ENCODE measurements at places on chromosomes 1 and 21.

GRCh38 chr21:15063814-15064575, 805 bp downstream of the NRIP1 start:
- peak; percentile 70 for DNase-seq

DNA sequence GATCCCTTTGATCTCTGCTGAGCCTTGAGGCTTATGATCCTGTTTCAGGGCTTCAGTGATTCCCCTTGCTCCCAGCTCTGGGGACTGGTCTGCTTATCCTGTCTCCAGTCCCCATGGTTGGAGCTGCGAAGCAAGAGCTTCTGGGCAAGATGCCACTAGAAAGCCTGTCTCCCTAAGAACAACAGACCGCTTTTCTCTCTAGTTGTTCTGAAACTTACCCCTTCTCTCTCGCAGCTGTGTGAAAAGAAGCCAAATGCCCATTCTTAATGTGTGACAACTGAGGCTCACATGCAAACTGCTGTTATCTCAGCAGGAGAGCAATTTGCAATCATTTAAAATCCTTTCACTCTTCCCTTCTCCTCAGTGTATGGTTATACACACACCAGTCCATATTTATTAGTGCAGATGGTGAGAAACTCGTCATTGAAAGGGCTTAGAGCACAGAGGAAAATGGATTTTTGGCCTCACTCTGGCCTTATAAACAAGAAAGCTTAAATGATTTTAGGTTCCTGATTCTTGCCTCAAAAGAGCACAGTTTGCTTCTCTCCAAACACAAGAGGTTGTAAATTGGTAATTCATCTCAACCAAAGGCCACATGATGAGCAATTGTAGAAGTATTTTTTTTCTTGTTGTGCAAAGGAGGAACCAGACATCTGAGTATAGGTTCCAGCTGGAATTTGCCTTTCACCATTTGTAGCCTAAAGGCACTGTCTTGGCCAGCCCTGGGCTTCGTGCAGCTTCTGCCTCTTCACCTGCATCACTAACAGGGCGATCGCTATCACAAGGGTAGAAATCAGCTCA, 179.2 kb upstream of the LMO4 start:
- peak; percentile 65 for DNase-seq

- DNase-seq: no peak
Observed at GRCh38 chr1:186834399-186834958, 5.7 kb downstream of the PLA2G4A start.

- DNase-seq: no peak
Observed at GRCh38 chr1:178573330-178573729, 60.4 kb downstream of the TEX35 start.

DNA sequence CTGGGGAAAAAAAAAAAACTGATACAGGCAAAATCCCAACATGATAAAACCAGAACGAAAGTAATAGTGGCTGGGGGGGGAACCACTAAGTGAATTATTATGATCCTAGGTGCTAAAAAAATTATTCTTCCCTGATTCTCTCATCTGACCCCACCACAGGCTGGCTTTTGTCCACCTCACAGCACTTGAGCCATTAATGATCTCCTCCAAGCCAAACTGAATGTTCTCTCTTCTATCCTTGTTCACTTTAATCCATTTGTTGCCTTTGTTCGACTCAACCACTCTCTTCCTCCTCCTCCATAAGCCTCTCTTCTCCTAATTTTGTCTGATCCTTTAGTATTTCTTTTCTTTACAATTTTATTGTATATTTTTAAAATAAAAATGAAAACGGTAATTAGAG, 16.0 kb upstream of the SMYD2 start:
- DNase-seq: no peak

- no peak for DNase-seq
Observed at GRCh38 chr1:23590058-23590783, 30.9 kb upstream of the ID3 start.

DNA sequence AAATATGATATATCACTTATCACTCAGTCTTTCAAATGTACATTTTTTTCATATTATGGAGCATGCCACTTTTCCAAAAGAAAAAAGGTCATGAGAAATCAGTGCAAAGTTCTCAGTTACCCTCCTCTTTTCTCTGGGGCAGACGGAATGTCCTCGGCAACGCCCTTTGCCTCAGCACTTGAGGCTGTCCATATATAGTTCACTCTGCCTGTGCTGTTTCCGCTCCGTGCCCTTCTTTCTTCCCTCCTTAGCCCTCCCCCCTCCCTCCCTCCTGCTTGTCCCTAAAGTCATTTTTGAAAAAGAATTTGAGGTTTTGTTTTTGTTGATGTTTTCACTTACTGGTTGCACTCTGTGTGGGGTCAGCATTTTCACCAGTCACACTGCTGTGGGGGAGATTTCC, 5.4 kb downstream of the BARHL2 start:
- no peak for DNase-seq

DNA sequence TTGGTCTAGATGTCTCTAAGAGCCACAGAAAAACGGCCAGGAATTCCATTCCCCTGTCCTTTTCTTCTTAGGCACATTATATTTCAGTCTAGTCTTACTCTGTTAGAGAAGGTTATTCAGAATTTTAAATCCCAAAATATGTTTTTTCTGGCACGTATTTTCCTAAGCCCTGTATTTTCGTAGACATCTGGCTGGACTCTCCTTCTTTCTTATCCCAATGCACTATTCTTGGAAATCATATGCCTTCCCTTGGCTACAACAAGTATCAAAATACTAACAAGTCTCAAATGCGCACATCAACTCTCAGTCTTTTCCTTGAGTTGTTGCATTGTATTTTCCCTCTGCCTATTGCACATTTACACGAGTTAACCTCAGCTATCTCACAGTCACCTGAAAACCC, 96.2 kb downstream of the DPYD start:
- peak; percentile 93 for DNase-seq

DNA sequence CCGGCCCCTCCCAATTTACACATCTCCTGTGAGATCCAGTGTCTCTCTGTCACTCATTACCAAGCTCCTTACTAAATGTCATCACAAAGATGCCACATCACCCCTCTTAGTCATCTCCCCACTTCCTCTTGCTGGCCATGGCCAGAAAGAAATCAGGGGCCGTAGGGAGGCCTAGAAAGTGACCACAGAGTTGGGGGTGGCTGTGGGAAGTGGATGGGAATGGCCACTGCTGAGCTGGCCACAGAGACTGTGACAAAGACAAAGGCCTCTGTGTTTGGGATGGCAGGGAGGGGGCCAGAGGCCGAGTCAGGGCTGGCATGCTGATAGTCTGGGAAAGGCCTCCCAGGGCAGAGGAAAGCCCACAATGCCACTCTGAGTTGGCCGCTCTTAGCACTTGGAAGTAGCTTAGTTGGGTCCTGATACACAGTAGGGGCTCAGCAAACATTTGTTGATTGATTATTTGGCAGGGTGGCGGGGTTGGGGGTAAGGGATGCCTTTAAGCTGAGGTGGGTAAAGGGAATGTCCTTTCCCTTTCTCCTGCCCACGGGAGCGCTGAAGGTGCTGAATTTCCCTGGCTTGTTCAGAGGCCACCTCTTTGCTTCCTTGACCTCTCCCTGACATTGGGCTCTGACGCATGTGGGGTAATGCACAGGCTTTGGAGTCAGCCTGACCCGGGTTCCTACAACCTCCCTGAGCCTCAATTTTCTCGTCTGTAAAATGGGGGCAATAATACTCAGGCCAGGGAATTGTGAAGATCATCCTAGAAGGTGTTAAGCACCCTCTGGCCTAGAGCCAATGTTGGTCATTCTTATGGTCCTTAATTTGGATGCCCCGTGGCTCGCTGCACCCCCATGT, 13.2 kb downstream of the NAV1 start:
- DNase-seq: no peak

GRCh38 chr1:40877698-40878097, 15.5 kb upstream of the CITED4 start:
- DNase-seq: peak; percentile 66

DNA sequence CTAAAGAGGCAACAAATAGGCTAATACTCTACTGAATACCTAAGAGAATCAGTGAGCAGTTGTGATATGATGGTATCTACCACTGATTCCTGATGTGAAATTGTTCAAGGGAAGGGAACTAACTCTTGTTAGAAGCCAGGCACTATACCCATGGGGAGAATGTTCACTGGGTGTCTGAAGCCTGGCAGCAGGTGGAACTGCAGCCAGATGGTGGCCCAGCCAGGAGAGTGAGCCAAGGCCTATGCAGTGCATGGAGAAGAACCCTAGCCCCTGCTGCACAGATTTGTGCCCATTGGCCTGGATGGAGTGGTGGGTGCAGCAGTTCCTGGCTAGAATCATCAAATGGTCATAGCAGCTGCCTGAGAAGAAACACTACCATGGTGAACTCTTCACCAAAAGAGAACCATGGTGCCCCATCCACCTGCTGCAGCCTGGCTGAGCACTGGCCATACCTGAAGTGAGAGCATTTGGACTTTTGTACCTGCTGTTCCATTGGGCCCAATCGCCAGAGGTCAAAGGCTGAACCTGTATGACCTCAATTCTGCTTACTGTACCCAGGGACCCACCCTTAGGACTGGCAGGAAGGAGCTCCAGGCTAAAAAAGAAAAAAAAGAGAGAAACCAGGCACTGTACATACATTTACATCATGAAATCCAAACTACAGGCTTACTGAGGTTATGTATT, 118.8 kb upstream of the IVNS1ABP start:
- no peak for DNase-seq

DNA sequence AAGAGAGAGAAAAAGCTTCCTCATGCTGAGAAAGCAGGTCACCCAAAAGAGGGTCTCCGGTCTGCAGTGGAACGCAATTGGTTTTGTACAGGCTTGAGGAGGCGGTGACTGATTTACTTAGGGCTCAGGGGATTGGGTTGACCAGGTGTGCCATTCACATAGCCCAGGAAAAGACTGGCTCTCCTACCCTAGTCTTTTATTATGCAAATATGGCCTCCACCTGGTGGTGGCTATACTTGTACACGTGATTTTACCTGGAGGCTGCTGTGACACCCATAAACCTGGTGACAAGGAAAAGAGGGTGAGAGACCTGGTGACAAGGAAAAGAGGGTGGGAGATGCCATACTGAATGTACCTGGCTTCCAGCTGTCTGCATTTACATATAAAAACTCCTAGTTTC, 49.9 kb downstream of the DNTTIP2 start:
- DNase-seq: no peak

GRCh38 chr1:115564201-115564600, 77.6 kb upstream of the VANGL1 start:
- no peak for DNase-seq

DNA sequence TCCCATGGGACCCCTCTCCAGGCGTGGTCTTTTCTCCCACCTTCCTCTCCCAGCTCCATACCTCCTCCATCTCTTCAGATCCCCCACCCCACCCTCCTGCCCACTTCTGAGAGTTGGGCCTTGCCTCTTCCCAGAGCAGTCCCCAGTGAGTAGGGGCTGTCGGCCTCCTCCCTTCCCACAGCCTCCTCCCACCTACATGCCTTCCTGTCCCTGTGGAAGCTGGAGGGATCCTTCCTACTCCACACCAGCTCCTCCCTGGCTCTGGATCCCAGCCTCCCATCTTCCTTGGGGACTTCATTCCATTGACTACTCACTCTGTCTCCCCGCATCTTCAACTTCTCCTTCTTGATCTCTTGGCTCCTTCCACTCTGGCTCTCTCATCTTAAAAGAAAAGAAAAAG, 24.9 kb downstream of the KCNQ4 start:
- DNase-seq: no peak

- DNase-seq: no peak
Observed at GRCh38 chr1:180235077-180235501, 5.0 kb downstream of the LHX4 start.

DNA sequence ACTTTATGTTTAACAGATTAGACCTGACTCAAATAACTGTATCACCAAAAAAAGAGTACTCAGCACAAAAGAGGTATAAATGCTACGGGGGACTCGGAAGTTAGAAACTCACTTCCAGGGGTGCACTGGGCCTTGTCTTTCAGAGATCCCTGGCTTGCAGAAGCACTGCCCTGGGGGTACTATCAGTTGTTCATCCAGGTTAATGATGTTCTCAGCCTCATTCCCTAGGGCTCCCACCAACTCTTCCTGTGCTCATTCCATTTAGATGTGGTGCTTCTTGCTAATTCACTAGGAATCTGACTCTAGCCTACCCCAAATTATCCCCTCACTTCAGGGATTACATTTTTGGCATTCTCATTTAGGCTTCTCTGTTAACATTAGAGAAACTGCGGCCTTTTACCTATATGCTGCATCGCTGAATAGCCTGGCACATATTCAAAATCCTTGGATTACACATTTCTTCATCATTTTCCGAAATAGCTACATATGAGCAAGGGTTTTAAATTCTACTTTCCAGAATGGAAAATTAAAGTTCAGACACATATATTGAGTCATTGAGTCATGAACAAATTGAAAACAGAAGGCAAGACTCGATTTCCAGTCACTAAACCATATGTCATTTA, 338.5 kb downstream of the KCTD3 start:
- DNase-seq: peak; percentile 62

- DNase-seq: peak; percentile 97
Observed at GRCh38 chr1:156815307-156815826, 1.3 kb downstream of the SH2D2A start.
